ENCODE measurements at places on chromosomes 16 and 17.

GRCh38 chr17:38568845-38569510 is 36.8 kb downstream of the SRCIN1 start:
- DNase-seq = no peak

GRCh38 chr16:89921131-89921701 is 1.9 kb upstream of the TUBB3 start:
- no peak for DNase-seq

DNA sequence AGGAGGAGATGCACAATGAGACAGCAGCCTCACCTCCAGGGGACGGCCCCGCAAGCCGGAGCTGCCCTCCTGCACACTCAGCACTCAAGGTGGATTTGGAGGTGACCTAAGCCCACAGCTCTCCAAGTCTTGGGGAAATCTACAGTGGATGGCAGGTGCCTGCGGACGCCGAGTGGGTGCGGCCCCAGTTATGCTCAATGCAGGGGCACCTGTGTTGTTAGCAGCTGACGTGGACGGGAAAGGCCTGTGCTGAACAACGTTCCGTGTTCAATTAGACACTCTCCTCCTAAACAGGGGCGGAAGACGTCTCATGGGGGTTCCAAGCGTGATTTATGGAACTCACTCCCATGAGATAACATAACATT is 22.0 kb upstream of the METRNL start:
- DNase-seq = no peak

GRCh38 chr17:35447499-35447898 is 1.1 kb downstream of the SLFN13 start:
- no peak for DNase-seq

DNA sequence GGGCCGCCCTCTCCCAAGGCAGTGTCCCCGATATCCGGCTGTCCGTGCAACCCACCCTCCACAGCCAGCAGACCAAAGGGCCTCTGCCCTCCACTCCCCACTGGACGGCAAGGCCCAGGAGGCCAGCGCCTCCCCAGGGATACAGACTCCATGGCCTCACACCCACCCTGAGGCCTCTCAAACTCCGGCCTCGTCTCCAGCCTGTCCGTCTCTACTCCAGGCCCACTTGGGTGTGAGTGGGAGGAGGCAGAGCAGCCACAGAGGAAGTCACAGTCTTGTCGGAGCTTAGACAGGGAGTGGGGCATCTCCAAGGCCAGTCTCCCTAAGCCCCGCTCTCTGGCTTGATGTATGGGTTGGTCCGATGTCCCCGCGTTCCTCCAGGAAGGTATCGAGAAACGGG is 73.3 kb downstream of the SRCIN1 start:
- no peak for DNase-seq

DNA sequence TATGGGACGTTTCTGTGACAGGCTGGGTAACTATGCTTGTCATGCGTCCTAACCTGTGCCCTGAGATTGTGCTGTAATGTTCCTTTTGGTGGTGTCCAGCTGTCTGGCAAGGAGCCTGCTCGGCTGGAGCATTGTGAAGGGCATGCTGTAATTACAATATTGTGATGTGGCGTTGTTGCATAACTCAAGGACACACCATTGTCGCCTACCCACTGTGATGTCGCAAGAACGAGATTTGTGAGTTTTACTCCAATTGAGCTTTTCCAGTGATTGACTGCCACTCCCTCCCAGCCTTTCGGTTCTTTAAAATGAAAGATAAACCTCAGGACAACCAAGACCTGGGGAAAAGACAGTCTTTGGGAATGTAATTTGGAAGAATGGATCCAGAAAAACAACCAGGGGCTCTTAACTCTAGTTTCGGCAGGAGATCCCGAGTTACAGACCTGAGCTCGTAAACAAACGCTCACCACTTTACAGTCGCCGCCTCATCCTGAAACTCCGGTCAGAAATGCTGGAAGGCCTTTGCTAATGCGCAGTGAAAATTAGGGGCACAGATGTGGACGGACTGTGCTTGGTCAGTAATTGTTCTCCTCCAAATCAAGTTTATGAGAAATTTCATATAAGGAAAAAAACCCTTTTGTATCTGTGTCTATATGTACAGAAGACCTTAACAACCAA is 1.3 kb downstream of the ZNF750 start:
- DNase-seq = no peak

DNA sequence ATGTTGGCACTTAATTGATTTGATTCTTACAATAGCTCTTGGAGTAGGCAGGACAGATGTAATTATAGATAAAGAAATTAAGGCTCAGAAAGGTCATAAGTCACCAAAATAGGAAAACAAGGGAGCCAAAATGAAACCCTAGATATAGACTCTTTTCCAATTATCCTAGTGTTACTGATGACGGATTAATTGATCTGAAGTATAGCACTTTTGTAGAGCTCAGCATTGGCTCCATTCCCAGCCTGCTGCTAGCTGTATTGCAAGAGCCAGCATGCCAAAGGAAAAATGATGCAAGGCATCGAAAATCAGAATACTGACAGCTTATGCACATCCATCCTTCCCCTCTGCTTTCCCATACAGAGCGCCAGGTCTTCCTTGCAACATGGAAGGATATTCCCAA is 21.6 kb upstream of the RASL10B start:
- no peak for DNase-seq

DNA sequence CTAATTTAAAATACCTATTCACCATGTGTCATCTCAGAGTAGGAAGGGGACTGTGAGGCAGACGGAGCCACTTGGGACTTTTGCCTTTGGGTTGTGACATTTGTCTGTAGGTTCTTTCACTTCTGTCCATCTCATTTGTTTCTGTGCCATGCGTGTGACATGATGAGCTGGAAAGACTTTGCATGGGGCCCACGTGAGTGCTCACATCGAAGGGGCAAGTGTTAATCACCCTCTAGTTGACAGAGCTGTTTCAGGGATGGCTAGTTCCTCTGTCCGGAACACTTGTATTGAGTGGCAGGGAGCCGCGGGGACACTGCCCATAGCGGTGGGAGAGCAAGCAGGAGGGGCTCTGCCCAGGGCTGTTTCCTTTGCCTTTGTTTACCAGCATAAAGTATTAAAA is 112.0 kb downstream of the RPTOR start:
- DNase-seq = no peak

GRCh38 chr17:74597069-74597790 is 5.1 kb upstream of the CD300LD start:
- DNase-seq = no peak

GRCh38 chr16:76780556-76780955 is 410.4 kb upstream of the MON1B start:
- no peak for DNase-seq

DNA sequence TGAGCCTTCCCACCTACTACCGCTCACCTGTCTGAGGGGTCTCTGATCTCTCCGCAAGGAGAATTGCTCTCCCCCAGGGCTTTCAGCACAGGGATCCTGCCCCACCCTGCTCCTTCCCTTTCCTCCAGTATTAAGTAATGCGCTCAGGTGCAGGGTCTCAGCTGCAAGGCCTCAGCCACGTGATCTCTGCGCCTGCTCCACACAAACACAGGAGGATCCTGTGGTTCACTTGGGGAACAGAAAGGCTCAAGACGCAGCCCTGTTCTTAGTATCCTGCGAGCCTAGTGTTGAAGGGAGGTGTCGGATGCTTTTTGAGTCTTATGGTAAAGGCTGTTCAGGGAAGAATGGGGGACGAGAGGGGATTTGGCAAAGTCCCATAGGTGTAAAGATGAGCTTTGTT is 41.6 kb upstream of the GCSH start:
- DNase-seq = no peak

DNA sequence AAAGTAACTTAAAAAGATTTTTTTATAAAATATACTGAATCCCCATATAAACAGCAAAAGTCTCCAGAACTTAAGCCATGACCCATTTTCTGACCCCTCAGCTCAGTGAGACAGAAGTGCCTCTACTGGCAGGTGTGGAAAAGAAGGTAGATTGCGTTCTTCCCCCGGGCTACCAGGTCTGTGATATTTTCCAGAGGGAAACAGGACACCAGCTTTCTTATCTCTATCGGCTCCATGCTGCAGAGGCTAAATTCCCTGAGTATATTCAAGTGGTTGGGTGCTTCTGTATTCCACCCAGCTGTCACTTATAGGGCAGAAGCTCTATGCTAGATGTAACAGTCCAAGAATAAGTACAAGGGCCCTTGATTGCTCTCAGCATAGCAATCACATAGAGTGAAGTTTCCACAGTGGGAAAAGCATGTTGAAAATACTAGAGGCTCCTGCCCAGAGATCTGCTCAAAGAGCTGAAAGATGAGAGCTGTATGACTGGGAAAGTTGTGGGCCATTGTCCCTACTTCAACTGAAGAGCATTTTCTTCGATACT is 687.3 kb downstream of the CDH11 start:
- DNase-seq = no peak

DNA sequence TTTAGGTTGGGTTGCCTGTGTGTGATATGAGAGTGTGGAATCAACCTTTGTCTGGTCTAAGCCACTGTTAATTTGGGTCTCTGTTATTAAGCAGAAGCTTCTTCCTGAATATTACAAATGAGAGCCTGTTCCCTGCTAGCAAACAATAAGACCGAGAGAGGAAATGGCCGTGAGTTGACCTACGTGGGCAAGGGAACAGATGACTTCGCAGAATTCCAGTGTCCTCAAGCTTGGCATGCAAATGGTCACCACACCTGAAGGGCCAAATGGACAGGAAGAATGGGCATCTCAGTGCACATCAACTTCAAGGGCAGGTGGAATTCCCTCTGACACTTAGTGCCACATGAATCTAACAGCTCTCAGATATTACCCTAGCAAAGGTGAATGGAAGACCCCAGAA is 250.8 kb upstream of the FOXF1 start:
- DNase-seq = no peak

DNA sequence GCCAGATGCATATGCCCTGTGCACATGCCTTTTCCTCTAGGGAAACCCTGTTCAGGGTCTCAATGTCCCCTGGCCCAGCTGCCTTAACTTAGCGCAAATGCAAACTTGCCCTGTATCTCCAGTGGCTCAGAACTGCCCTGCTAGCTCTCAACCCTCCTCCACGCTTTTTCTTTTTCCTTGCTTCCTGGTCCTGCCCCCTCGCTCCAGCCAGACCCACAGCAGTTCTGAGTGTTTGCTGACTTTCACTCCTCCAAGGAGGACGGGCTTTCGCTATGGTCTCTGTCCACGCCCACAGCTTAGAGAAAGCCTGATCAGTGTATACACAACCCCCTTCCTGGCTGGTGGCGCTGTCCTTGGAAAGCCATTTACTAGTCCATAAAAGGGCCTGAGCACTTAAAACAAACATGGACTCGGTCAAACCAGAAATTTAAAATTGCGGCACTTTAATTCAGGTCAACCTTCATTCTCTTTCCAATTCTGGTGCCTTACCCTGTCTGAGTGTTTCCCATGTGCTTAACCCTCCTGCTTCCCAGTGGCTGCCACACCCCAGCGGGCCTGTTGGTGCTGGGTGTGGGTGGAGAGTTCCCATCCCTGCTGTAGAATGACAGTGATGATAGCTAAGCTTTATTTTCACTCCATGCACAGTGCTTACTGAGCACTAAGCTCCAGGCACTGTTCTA is 15.6 kb upstream of the TMEM98 start:
- DNase-seq = no peak

DNA sequence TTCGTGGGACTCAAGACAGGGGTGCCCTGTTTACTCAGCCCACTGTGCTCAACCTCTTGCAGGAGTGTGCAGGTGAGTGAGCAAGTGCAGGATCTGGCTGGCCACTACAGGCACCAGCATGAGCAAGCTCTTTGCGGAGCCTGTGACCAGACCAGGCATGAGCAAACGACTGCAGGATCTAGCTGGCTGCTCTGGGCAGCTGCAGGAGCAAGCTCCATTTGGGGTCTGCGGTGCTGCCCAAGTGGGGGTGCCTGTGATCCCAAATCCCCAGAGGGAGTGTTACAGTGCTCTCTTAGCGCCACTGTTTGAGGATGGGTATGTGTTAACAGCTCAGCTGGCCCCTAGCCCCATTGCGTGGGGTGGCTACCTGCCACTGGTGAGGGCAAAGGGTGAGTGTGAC is 2.4 kb downstream of the USP6 start:
- DNase-seq = no peak

Data from MM.1S (cell line).